ENCODE measurements at places on chromosomes 2 and 18.

- no peak for DNase-seq
Measured at GRCh38 chr2:145137211-145137610, 617.3 kb upstream of the ZEB2 start.

GRCh38 chr2:10900216-10901109, 11.3 kb upstream of the KCNF1 start:
- no peak for DNase-seq

GRCh38 chr2:143254110-143254509, 124.9 kb downstream of the ARHGAP15 start:
- DNase-seq = peak; percentile 15

GRCh38 chr2:149562324-149562723, 25.3 kb downstream of the MMADHC start:
- no peak for DNase-seq

GRCh38 chr18:48295586-48296311, 113.4 kb downstream of the ZBTB7C start:
- DNase-seq = no peak

- no peak for DNase-seq
Measured at GRCh38 chr18:44823286-44823685, 142.6 kb downstream of the SETBP1 start.

DNA sequence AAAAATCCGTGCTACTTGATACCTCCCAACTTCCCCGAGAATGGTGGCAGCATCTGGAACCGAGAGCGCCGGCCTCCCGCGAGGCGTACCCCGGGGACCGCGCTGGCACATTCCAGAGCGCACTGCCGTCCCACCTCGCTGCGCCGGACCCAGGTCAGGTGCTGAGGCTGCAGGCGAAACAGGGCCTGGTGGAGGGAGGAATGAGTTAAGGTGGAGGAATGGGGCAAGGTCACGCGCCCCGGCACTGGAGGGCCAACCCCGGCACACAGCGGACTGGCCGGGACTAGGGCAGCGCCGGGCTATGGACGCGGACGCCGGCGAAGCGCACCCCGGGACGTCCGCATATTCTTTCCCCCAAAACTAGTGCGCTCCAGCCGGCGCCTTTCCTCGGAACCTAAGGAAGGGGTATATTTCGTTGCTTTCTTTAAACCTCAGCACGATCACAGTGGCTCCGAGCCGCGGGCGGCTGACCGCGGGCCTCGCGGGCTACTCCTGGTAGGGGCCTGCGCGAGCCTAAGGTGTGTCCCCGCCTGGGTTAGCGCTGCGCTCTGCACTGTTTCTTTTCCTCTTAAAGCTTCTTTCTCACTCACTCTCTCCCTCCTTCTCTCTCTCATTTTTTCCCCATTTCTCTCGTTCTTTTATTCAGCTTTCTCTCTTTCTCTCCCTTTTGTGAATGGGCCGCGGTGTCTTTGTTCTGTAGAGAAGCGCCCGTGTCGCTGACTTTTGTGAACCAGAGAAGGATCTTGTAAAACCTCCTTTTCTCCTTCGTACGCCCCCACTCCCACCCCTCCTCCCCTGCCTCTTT, 2.1 kb upstream of the OTX1 start:
- no peak for DNase-seq

DNA sequence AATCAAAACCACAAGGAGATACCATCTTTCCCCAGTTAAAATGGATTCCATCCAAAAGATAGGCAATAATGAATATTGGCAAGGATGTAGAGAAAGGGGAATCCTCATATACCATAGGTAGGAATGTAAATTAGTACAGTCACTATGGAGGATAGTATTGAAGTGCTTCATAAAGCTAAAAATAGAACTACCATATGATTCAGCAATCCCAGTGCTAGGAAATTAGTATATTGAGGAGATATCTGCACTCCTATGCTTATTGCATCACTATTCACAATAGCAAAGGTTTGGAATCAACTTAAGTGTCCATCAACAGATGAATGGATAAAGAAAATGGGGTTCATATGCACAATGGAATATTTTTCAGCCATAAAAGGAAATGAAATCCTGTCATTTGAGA, 251.2 kb downstream of the ZNF804A start:
- no peak for DNase-seq

DNA sequence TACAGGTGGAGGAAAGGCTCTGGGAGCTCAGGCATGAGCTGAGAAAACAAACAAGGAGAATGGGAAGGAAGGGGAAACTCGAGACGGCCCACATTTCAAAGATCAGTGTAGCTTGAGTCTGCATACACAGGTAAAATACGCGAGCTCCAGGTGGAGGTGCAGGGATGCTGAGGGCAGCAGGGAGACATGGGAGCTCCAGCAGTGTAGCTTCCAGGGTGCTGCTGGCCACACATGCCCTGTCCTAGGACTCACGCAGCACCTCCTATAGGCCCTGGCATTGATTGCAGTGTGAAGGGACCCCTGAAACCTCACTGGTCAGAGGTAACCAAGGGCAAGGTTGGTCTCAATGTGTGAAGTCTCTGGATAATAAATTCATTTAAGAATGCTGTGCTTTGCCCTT, 362.8 kb upstream of the HS6ST1 start:
- no peak for DNase-seq

- DNase-seq = no peak
Measured at GRCh38 chr2:20434588-20435294, 12.1 kb upstream of the RHOB start.

DNA sequence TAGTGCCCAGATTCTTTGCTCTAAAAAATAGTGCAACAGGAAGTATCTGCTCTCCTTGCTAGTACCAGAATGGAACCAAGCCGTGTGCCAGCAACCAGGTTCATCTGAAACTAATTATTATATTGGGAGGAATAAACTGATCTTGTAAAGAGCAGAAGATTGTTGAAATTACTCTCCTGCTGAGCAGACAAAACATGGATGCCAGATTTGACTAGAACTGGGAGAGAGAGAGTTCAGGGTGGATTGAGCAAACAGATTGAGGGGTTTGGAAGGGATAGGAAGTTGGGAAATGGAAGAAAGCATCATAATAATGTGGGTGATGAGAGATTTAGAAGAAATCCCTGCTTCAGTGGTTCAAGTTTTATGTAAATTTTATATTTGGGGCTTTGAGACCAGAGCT, 160.1 kb upstream of the RASGRP3 start:
- DNase-seq = no peak

DNA sequence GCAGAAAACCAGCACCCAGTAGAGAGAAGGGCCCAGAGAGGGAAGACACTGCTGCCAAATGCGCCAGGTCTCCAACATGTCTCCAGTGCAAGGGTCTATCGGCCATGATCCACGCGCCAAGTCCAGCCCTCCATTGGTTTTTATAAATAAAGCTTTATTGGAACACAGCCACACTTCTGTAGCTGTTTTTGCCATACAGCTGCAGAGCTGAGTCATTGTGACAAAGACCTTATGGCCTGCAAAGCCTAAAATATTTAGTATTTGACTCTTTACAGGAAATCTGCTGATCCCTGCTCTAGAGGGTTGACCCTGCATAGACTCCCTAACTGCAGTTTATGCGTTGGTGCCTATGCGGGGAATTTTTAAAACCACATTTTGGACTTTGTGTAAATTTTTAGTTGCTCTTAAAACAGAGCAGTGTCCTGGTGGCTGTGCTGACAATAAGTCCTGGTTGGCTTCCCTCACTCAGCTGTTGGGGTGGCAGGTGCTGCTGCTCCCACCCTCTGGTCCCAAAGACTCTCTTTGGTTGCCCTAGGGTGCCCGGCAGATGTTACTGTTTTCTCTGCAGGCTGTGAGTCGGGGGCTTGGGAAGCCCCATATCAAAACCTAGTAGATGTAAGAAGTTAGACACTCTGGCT, 154.9 kb downstream of the CTIF start:
- no peak for DNase-seq

GRCh38 chr2:38433607-38433975, 56.5 kb upstream of the ATL2 start:
- DNase-seq = no peak

GRCh38 chr2:167783261-167784083, 463.9 kb downstream of the STK39 start:
- no peak for DNase-seq

DNA sequence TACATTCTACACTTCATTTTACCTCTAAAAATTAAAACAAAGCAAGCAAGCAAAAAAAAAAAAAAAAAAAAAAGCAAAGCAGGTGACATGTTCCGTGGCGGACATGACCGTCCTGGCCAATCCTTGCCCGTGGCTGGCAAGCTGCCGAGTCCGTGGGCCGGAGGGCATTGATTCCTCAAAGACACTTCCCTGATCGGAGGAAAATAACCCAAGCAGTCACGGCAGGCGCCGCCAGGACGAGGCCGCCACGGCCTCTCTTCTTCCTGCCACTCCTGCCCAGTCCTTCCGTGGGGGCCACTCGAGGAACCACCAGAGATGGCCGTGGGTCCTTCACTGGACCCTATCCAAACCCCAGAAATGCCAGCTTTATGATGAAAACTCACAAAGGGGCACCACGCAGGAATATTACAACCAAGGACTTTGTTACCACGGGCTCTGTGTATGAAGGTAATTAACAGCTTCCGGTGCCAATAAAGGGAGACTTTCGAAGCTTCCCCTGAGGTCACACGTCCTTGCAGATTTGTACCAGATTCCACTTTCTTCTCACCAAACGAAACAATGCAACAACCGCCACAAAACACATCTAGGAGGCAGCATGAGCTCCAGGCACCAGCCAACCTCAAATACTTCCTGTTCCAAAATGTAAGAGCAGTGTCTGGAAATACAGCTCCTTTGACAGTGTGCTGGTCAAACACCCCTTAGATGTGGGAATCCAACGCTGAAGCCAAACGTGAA, 170.3 kb downstream of the HDAC4 start:
- no peak for DNase-seq

DNA sequence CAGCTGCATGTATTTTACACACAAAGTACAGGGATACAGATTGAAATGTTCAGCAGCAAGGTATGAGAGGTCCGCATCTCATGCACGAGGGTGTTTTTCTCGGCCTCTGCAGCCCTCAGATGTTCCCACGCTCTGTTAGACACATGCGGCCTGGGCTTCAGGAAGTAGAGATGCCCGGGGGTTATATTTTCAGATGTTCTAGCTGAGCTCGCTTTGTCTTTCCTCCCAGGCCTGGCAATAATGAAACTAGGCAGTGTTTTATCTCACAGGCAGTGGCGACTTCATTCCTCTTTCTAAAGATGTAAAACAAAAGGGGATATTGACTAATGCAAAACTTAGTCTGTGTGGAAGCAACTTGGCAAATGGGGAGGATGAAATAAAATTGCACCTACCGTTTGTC, 190.7 kb downstream of the GBX2 start:
- DNase-seq = no peak

DNA sequence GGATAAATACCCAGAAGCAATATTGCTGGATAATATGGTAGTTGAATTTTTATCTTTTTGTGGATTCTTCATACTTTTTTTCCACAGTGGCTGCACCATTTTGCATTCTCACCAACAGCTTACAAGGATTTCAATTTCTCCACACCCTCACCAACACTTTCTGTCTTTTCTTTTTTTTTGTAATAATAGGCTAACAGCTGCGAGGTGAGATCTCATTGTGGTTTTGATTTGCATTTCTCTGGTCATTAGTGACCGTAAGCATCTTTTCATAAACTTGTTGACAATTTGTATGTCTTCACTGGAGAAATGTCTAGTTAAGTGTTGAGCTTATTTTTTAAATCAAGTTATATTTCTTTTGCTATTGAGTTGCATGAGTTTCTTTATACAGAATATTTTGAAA, 17.6 kb upstream of the SLC9A2 start:
- DNase-seq = no peak

GRCh38 chr2:239152916-239153305, 247.9 kb downstream of the HDAC4 start:
- no peak for DNase-seq

- no peak for DNase-seq
Measured at GRCh38 chr2:38765149-38765548, 12.9 kb upstream of the GEMIN6 start.

DNA sequence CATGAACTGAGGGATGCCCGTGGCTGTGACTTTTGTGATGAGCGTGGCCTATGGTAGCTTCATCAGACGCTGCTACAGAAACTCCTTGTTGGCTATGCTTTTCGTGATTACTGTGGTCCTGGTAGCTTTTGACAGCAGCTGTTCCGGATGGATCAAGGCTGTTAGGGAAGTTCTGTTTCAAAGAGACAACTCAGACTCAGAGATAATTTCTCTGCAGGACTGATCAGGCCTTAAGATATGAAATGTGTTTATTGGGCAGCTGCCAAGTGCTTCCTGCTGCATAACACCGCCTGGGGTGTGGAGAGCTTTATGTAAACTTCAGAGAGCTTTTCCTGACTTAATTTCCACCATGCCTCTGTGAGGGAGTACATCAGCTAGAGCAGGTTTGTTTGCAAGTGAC, 243.8 kb downstream of the TSN start:
- no peak for DNase-seq

DNA sequence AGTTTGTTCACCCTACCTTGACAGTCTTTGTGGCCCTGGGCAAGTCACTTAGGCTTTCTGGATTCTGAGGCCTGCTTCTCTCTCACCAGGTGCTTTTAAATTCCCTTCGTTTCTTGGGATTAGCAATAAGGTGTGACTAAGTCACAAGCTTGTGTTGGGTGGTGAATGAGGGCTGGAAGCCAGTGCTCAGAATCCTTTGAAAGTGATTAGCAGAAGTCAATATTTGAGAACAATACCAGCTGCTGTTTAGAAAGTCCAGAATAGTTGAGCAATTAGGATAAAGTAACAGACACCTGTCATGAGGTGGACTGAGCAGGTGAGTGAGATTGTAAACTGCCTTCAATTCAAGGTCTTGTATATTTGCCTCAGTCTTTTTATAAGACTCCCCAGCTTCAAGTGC, 19.3 kb upstream of the MGAT5 start:
- DNase-seq = no peak

- no peak for DNase-seq
Measured at GRCh38 chr18:31819106-31819924, 58.6 kb upstream of the SLC25A52 start.

DNA sequence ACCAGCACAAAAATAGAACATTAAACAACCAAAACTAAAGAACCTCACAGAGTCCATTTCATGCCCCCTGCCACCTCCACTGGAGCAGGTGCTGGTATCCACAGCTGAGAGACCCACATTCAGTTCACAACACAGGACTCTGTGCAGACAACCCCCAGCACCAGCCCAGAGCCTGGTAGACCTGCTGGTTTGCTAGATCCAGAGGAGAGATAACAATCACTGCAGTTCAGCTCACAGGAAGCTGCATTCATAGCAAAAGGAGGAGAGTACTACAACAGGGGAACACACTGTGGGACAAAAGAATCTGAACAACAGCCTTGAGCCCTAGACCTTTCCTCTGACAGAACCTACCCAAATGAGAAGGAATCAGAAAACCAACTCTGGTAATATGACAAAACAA, 326.7 kb downstream of the METTL4 start:
- DNase-seq = no peak
